Activated CD8-positive, alpha-beta memory T cell treated with anti-CD3 and anti-CD28 coated beads for 48 hours (primary cell): ENCODE measurements at places on chromosomes 16 and 17.

DNA sequence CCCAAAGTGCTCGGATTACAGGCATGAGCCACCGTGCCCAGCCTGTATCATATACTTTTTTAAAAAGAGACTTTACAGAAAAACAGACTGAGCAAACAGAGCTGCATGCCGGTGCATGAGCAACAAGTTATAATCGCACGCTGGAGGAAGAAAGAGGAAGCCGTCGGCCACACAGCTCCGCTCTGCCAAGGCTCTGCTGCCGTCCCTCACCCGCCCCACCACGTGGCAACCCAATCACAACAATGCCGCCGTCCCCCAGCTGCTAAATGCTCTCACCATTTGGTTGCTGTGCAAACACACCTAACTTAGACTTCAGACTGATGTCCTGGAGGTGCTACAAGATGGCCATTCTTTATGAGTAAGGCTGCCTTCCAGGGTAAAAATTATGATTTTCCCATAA is 83.5 kb downstream of the ADCY9 start:
- DNase-seq, result no peak

GRCh38 chr16:75304521-75305363 is 53.3 kb upstream of the BCAR1 start:
- no peak for DNase-seq

DNA sequence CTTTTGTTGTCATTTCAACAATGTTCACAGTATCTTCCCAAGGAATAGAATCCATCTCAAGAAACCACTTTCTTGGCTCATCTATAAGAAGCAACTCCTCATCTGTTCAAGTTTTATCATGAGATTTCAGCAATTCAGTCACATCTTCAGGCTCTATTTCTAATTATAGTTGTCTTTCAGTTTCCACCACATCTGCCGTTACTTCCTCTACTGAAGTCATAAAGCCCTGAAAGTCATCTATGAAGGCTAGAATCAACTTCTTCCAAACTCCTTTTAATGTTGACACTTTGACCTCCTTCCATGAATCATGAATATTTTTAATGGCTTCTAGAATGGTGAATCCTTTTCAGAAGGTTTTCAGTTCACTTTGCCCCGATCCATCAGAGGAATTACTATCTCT is 102.1 kb downstream of the CDH13 start:
- no peak for DNase-seq

DNA sequence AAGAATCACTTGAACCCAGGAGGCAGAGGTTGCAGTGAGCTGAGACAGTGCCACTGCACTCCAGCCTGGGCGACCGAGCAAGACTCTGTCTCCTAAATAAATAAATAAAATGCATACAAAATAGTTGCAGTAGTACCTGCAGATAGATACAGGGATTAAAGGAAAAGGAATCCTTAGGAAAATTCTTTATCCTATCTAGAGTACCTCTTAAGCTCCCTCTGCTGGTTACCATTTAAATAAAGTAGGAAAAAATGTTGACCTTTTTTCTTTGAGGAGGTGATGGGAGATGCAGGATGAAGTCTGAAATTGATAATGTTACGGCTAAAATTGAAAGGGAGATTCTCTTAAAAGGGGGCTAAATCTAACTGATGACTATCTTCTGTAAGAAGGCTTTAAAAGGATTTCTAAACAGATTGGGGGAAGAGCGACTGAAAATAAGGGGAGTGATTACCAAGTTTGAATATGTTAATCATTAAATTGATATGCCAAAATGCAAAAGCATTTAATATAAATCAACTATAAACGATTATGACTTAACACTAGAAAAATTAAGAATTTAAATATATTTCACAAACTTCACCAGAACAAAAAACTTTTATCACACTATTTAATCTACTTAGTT is 29.4 kb downstream of the C16orf87 start:
- DNase-seq, result no peak
